Left kidney (tissue), 8 donors: ENCODE measurements at places on chromosomes 12 and 14. TPM values are rescaled to one million over a fixed set of nuclear protein-coding genes. Genes with fewer than 3 reads are reported as not detected.

- no peak for DNase-seq
These were observed 80.6 kb downstream of the PRKD1 start for GRCh38 chr14:29847056-29847380.

GRCh38 chr14:22469538-22470303 is 119.3 kb downstream of the DAD1 start:
- DNase-seq = no peak

KERA gene
- not detected for polyA plus RNA-seq

- DNase-seq = no peak
These were observed 137.9 kb downstream of the TTC8 start for GRCh38 chr14:88962356-88962755.

SLC22A17 gene
- polyA plus RNA-seq = 62.4 TPM

- DNase-seq = no peak
These were observed 5.7 kb downstream of the DENND5B start for GRCh38 chr12:31585271-31585670.
